ENCODE measurements at places on chromosomes 5 and 9.

DNA sequence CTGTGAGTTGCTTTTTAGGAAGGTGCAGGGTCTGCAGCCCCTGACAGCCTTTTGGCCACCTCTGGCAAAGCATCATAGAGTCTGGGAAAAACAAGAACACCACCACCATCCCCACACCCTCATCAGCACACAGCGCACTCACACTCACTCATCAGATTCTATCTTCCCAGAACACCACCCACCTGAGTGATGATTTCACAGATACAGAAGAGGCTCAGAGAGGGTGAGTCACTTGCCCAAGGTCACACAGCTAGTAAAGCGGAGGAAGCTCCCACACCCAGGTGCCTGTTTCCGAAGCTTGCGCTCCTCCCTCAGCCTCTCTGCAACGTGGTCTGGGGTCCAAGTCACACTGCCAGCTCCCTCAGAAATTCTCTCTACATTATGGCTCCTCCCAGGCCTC is 41.8 kb upstream of the HRH2 start:
- no peak for DNase-seq

- no peak for DNase-seq
Measured at GRCh38 chr9:131728961-131729360, 10.9 kb downstream of the RAPGEF1 start.

DNA sequence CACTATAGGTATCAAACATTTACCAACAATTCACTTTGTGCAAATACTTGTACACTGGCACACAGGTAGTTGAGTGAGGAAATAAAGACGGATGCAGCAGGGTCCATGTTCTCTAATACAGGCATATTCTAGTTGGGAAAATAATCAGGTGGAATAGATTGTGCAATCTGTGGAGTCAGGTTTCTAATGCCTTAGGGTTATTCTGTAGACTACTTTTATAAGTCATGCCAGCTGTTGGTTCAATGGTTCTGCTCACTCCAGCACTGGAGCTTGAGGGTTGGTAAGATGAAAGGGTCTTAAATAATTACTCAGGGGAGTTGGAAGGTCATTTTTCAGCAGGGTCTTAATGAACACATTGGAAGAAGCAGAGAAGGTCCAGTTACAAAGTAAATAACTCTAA is 690.3 kb upstream of the DMAC1 start:
- DNase-seq = no peak

GRCh38 chr9:37406603-37407401 is 15.7 kb upstream of the GRHPR start:
- no peak for DNase-seq

GRCh38 chr9:124741149-124741548 is 30.0 kb downstream of the NR6A1 start:
- no peak for DNase-seq

GRCh38 chr5:169647566-169647965 is 10.5 kb downstream of the DOCK2 start:
- DNase-seq = no peak

DNA sequence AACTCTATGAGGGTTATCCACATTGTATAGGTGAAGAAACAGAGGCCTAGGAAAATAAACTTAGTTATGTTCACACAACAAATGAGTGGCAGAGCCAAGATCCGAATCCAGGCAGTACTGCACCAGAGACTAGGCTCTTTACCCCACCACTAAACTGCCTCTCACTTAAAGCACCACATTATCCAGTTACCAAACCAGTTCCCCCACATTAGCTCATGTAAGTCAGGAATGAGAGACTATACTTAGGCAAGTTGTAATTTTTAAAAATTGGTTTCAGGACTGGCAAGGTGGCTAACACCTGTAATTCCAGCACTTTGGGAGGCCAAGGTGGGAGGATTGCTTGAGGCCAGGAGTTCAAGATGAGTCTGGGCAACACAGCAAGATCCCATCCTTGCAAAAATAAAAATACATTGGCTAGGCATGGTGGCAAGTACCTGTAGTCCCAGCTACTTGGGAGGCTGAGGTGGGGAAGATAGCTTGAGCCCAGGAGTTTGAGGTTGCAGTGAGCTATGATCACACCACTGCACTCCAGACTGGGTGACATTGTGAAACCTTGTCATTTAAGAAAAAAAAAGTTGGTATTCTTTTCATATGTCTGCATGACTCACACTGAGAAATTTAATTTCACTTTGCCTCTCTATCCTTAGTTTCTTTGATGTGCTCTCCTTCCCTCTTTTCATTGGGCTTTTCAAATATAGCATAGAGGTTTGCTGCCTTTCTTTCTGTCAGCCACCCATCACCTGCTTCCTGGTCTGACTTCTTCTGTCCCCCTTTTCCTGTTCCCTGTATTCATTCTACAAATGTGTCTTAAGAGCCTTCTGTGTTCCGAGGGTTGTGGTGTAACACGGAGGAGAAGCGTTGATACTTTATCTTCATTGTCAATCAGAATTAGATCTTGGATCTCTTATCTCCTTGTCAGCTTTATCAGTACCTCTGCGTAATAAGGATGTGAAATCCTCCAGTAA is 64.7 kb downstream of the ERMP1 start:
- DNase-seq = no peak

All from T47D (cell line).